ENCODE measurements at places on chromosomes 13 and 19.

DNA sequence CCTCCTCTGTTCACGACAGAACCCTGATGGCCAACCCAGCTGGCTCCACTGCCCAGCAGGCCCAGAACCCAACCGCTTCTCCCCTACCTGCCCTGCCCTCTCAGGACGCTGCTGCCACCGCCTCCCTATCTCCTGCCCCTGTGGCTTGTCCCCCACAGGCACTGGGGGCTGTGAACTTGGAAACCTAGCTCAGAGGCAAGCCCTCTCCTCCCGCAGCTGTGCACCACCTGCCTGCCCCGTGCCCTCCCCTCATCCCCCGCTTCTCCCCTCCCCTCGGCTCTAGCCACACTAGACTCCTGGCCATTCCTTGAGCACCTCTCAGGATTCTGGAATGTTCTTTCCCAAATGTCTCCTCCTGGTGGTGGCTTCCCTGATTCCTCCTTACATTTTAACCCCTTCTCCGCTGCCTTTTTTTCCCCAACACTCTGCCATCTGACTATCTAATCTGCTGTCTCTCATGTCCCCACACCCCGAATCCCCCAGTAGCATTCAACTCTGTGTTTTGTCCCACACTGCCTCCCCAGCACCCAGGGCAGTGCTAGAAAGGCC is 6.7 kb downstream of the NANOS3 start:
- no peak for DNase-seq

- no peak for DNase-seq
Measured at GRCh38 chr19:14425696-14426138, 6.6 kb upstream of the DDX39A start.

DNA sequence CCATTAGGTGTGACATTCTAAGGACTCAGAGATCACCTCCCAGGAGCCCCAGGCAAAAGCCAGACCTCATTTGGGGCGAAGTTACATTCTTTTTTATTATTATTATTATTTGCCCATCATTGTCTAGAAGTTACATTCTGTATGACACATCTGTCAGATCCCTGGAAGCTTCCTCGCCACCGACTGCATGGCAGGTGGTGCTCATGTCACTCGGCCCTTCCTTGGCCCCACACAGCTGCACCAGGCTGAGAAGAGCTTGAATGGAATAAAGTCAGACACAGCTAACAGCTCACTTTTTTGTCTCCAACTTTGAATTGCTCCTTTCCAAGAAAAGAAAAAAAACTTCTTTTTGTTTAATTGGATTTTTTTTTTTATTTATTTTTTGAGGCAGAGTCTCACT is 41.4 kb upstream of the LDLR start:
- DNase-seq, result no peak

- DNase-seq, result no peak
Measured at GRCh38 chr13:27421101-27421871, 3.1 kb upstream of the GTF3A start.

DNA sequence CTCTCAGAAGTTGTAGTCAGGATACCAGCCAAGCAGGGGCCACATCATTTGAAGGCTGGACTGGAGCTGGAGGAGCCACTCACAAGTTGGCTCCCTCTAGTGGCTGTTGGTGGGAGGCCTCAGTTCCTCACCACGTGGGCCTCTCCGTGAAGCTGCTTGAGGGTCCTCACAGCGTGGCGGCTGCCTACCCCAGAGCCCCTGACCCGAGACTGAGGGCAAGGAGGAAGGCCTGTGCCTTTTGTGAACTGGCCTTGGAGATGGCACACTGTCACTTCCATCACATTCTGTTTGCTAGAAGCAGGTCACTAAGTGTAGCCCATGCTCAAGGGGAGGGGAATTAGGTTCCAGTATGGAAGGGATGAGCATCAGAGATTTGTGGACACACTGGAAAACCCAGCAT is 14.6 kb downstream of the GNA11 start:
- DNase-seq, result peak; percentile 66

Measured in activated T-cell treated with anti-CD3 and anti-CD28 coated beads for 4 hours (primary cell).